T-helper 9 cell (primary cell): ENCODE measurements at places on chromosomes 11 and 22.

- no peak for DNase-seq
Measured at GRCh38 chr22:36415415-36416168, 27.8 kb upstream of the MYH9 start.

DNA sequence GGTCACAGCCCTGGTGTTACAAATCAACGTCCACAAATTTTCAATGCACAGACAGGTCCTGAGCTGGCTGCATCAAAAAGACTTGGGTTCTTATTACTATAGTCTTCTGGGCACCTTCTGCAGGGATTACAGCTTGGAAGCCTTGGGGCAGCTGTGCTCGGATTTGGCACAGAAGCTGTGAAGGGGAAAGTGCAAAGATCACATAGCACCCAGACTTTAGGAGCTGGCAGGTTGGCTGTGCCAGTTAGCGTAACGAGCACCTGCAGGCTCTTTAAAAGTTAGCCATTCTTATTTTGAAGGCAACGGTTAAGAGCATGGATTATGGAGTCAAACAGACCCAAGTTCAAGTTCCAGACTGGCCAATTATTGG lies 100.4 kb downstream of the ARL14EP start:
- no peak for DNase-seq

- DNase-seq = no peak
Measured at GRCh38 chr11:112160091-112160848, 3.6 kb downstream of the IL18 start.

- DNase-seq = no peak
Measured at GRCh38 chr22:42967005-42967404, 47.9 kb downstream of the PACSIN2 start.

DNA sequence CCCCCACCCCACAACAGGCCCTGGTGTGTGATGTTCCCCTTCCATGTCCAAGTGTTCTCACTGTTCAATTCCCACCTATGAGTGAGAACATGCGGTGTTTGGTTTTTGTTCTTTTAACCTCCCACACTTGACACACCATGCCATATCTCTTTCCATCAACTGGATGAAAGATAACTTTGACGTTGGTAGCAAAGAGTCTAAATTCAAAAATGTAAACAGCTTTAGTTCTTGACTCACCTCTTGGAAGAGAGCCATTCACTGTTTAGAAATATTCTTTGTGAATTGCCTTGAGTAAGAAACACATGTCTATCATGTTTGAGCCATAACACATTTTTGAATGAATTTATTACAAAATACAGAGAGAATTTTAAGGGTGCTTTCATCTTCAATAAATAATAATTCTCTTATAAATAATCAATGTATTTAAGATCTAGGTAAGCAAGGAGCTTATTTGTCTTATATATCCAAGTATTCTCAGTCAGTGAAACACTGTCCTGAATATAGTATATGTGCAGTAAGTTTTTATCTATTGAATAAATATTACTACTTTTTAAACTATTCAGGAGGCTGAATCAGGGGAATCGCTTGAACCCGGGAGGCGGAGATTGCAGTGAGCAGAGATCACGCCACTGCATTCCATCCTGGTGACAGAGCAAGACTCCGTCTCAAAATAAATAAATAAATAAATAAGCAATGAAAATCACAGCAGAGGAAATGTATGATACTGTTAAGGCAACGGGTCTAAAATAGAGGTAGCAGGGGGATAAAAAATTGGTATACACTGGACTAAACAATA lies 6.7 kb downstream of the CARD18 start:
- DNase-seq = no peak
